ENCODE measurements at places on chromosomes 4 and X.

- H3K27ac ChIP-seq, result no peak overlapping the region
- H3K27me3 ChIP-seq, result no peaks in the 10 kb centered on the region
- no peaks in the 10 kb centered on the region for H3K4me1 ChIP-seq
- DNase-seq, result no peak
Observed at GRCh38 chrX:51215266-51215665, 117.4 kb upstream of the NUDT10 start.

DNA sequence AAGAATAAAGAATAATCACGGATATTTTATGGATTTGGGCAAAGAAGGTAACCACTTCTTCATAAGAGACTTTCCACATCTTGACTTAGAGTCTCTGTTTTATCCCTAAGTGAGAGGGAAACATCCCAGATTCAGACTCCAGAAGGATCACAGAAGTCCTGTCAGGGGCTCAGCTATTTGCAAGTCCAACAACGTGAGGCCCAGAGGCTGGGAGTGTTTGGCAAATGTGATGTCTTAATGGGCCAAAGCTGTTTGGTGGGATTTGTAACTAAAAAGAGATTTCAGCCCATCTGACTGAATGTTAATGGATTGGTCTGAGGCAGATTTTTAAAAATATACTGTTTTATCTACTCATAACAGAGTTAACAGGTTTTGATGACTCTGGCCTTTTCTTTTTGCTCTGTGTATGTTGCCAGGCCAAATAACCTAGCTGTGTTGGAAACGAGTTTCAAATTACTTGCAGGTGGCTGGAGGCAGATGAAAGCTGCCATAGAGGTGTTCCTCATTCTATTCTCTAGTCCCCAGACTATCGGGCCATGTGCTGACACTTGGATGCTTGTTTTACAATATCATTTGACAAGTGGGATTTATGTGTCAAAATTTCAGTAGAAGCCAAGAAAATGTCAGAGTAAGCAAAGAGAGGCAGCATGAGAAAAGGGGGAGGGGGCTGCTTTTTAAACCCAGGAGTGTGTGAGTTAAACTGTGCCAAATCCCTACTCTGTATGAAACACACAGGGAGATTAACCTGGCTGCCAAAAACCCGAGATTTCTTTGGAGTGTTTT, 330.9 kb downstream of the DCHS2 start:
- no peak for DNase-seq
- H3K4me3 ChIP-seq, result no peak overlapping the region
- no peak overlapping the region for H3K27ac ChIP-seq
- H3K4me1 ChIP-seq, result no peaks in the 10 kb centered on the region
- H3K27me3 ChIP-seq, result no peaks in the 10 kb centered on the region

- no peak for DNase-seq
- H3K4me1 ChIP-seq, result no peaks in the 10 kb centered on the region
- no peaks in the 10 kb centered on the region for H3K27me3 ChIP-seq
- H3K36me3 ChIP-seq, result no peaks in the 10 kb centered on the region
- H3K4me3 ChIP-seq, result no peak overlapping the region
Observed at GRCh38 chr4:10184041-10184440, 67.4 kb upstream of the WDR1 start.

- no peak overlapping the region for H3K4me3 ChIP-seq
- no peak overlapping the region for H3K27ac ChIP-seq
- H3K36me3 ChIP-seq, result no peaks in the 10 kb centered on the region
- H3K4me1 ChIP-seq, result no peaks in the 10 kb centered on the region
Observed at GRCh38 chrX:23864742-23865326, 42.9 kb downstream of the APOO start.

DNA sequence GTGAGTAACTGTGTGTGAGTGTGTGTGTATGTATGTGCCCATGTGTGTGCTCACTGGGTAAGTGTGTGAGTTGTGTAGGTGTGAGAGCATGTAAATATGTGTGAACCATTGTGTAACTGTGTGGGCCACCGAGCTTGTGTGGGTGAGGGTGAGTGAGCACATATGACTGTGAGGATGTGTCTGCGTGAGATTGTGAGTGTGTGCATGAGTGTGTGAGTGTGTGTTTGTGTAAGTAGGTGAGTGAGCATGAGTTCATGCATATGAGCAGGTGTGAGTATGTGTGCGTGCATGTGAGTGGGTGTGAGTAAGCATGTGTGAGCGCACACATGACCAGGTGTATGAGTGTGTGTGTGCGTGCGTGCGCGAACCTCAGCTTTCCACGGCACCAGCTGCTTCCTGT, 1.4 kb upstream of the ATP2B3 start:
- H3K4me1 ChIP-seq, result no peaks in the 10 kb centered on the region
- no peak overlapping the region for H3K4me3 ChIP-seq
- no peaks in the 10 kb centered on the region for H3K36me3 ChIP-seq

- no peaks in the 10 kb centered on the region for H3K36me3 ChIP-seq
- DNase-seq, result no peak
- H3K4me3 ChIP-seq, result no peak overlapping the region
- no peak overlapping the region for H3K27ac ChIP-seq
- no peaks in the 10 kb centered on the region for H3K4me1 ChIP-seq
Observed at GRCh38 chr4:111579767-111580166, 565.5 kb upstream of the FAM241A start.

GRCh38 chrX:104098151-104098808, 14.0 kb upstream of the ZCCHC18 start:
- no peak overlapping the region for H3K4me3 ChIP-seq
- no peaks in the 10 kb centered on the region for H3K27me3 ChIP-seq
- H3K27ac ChIP-seq, result no peak overlapping the region

DNA sequence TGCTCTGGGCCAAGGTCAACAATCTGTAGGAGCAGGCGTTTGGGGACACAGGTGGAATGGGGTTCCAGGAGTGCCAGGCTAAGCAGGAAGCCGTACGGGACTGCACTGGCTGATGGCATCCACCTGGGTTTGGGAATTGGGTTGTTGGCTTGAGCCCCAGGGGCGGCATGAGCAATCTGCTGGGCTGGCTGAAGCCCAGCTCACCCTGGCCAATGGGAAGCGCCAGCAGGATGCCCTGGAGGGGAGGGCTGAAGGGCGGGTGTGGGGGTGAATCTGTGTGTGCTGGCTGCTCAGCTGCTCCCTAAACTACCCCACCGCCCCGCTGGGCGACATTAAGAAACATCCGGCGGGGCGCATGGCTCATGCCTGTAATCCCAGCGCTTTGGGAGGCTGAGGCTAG, 8.9 kb upstream of the RGS12 start:
- H3K4me1 ChIP-seq, result no peaks in the 10 kb centered on the region
- DNase-seq, result no peak
- H3K27me3 ChIP-seq, result peaks cover 12% of the 10 kb centered on the region
- no peak overlapping the region for H3K27ac ChIP-seq
- H3K4me3 ChIP-seq, result no peak overlapping the region

DNA sequence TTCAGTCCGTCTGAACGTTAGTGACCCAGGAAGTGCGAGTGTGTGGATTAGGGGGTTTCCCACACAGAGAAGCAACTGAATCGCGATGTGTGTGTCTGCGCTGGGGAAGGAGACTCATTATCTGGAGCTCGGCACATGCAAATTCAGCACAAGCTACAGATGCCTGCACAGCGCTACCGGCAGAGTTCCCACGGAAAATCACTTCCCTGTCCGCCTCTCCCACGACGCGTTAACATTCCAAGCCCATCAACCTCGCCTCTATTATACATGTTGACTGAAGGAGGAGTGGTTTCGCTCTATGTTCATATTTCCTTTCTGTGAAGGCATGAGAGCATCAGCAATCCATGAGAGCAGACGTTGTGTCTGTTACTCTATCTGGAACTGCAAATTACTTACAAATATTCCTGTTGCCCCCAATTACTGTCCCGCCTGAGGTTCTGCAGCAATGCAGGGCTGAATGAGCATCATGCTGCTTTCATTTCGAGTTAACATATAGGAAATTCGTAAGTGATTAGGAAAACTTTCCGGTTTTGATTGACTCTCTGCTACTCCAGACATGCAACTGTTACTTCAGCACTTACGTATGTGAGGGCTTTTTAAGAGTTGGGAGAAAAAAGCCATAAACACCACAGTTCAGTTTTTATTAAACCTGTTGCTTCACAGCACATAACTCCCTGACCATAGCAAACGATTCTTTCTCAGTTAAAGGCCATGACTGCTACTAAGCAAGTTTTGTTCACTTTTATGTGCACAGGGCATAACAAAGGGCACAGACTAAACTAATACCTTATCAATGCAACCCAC, 15.0 kb upstream of the MTNR1A start:
- no peak overlapping the region for H3K27ac ChIP-seq
- no peak for DNase-seq
- H3K27me3 ChIP-seq, result no peaks in the 10 kb centered on the region
- no peak overlapping the region for H3K4me3 ChIP-seq
- H3K36me3 ChIP-seq, result no peaks in the 10 kb centered on the region

- no peak overlapping the region for H3K27ac ChIP-seq
- no peaks in the 10 kb centered on the region for H3K27me3 ChIP-seq
- no peaks in the 10 kb centered on the region for H3K36me3 ChIP-seq
Observed at GRCh38 chrX:100750883-100751282, 19.0 kb upstream of the SYTL4 start.

DNA sequence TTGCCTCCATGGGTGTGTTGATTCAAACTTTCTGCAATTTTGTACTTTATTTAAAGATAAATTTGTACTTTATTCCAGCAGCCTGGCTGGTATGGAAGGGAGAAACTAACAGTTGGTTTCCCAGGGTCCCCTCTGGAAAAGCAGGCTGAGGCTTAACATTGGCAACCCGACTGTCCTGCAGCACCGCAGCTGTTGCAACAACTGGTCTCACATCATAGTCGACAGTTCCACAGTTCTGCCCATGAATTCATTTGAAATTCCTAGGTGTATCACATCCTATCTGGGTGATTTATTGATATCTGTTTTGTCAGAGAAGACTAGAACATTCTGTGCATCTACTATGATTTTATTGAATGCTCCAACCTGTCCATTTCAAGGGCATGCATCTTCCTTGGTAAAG, 98.8 kb upstream of the GATB start:
- H3K4me1 ChIP-seq, result no peaks in the 10 kb centered on the region
- H3K4me3 ChIP-seq, result no peak overlapping the region
- no peak for DNase-seq

DNA sequence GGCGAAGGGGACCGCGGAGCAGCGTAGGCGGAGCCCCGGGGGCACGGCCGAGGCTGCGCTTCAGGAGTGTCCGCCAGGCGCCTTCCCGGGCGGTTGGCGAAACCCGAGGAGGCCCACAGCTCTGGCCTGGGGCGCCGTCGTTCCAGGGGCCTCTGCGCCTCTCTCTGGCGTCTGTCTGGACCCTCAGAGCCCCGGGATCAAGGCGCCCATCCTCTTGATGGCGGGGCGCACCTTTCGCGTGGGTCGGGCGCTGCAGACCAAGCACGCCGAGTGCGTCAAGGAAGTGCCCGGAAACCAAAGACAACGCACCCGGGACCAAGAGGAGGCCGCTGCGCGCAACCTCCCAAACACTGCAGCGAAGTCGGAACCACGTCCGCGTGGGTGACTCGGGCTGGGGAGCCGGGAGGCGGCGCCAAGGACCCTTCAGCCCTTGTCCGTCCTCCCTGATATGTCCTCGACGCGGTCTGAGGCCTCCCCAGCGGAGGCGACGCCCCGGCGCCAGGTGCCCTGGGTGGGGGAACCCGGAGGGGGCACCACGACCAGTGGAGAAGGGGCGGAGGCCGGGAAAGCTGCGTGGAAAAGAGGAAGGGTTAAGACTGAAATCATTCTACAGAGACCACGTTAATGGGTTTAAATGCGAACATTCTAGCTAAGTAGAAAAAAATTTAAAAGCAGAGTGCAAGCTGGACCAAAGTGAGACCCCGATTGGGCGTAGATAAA, 9.9 kb downstream of the HMX1 start:
- H3K27ac ChIP-seq, result no peak overlapping the region
- no peak overlapping the region for H3K4me3 ChIP-seq
- H3K27me3 ChIP-seq, result peaks cover 24% of the 10 kb centered on the region

DNA sequence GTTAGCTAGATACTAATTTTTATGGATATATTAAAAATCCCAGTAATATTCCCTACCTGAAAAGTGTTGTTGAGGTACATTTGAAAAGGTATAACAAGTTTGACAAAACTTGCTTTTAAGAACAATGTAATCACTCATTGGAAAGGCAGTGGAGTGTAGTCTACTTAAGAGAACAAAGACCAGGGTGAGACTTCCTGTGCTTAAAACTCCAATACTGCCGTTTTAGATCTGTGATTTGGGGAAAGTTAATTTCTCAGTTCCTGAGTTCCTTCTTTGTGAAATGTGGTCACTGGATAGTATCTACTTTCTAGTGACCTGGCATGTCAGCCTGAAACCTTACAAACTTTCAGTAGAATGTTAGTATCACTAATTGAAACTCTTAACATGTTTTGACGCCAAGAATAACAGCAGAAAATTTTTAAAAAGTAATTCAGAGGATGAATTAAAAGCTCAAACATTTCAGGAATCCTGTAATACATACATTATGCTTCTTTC, 56.8 kb downstream of the PCDH7 start:
- H3K27ac ChIP-seq, result no peak overlapping the region
- no peaks in the 10 kb centered on the region for H3K36me3 ChIP-seq
- H3K4me3 ChIP-seq, result no peak overlapping the region
- H3K27me3 ChIP-seq, result no peaks in the 10 kb centered on the region
- no peaks in the 10 kb centered on the region for H3K4me1 ChIP-seq
- no peak for DNase-seq

DNA sequence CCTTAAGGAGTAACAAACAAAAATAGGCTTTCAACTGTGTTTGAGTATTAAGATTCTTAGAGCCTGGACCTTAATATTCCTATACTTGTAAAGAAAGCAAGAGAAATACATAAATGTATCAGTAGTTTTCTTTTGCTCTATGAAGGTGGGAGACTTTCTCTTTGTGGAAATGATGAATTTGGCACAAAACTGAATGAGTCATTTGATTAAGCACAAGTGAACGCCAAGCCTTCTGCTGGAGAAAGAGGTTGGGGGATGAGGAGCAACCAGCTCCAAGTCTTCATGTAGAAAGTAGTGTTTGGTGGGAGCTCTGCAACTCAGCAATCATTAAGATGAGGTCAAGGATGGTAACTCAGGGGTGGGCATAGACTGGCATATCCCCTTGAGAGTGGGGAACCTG, 49.6 kb downstream of the MEPE start:
- no peaks in the 10 kb centered on the region for H3K4me1 ChIP-seq
- no peak overlapping the region for H3K4me3 ChIP-seq

GRCh38 chrX:100748108-100748507, 16.2 kb upstream of the SYTL4 start:
- no peak overlapping the region for H3K27ac ChIP-seq
- H3K4me3 ChIP-seq, result no peak overlapping the region
- no peak for DNase-seq
- no peaks in the 10 kb centered on the region for H3K27me3 ChIP-seq

GRCh38 chrX:79412972-79413371, 45.8 kb upstream of the ITM2A start:
- H3K27me3 ChIP-seq, result no peaks in the 10 kb centered on the region
- no peaks in the 10 kb centered on the region for H3K4me1 ChIP-seq
- H3K27ac ChIP-seq, result no peak overlapping the region
- peak overlapping the region; percentile 25 for H3K4me3 ChIP-seq
- no peak for DNase-seq
- no peaks in the 10 kb centered on the region for H3K36me3 ChIP-seq
